Calu3 (cell line): ENCODE measurements at places on chromosomes 6 and 20.

- DNase-seq: no peak
Measured at GRCh38 chr6:72783666-72784065, 161.8 kb downstream of the KCNQ5 start.

DNA sequence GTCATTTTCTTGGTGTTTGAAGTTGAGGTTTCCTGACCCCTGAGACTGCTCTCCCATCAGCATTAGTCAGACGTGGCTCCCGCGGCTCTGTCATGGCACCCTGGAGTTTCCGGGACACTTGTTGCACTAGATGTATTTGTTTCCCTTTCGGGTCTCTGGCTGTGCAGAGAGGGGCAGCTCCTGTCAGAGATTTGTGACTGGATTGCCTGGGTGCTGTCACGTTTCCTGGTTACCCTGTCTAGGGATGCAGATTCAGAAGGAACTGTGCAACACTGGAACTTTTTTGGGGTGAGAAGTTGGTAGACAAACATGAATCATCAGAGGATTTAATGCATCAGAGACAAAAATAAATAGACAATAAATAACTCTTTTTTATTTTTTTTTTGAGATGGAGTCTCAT is 431.8 kb upstream of the MAN1A1 start:
- no peak for DNase-seq

- DNase-seq: no peak
Measured at GRCh38 chr6:132052096-132052495, 100.9 kb upstream of the CCN2 start.

- DNase-seq: peak; percentile 78
Measured at GRCh38 chr6:30219244-30219643, 6.0 kb upstream of the TRIM26 start.

DNA sequence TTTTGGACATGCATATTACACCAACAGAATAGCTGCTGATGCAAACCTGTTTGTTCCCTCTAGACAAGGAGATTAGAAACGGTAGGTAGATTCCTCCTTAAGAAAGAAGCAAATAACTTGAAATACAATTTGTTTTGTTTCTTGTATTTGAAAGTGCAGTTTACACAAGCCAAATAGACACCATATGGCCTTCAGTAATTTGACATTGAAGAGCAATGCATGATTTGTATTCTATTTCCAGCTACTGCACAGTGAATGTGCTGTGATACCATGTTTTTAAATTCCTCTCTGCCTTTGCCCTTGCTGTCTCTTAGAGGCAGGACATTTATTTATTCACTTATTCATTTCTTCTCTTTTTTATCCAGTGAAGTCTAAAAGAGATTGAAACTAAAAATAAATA is 31.9 kb upstream of the ANKEF1 start:
- no peak for DNase-seq

DNA sequence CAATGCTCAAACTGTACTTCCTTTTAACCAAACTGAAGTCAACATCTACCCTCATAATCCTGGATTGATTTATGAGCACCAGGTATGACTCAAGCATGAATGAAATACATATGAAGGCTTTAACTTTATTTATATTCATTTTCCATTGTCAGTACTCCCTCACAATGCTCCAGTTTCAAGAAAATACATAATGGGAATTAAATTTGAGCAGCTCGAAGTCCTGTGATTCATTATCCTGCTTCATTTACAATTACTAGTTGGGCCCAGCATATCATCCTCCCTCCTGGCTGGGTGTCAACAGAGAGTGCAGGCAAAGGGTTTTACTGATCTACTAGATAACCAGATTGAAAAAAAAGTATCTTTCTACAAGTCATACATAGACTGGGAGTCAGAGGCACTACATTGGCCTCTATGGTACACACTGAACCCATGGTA is 10.1 kb downstream of the SAMHD1 start:
- no peak for DNase-seq

DNA sequence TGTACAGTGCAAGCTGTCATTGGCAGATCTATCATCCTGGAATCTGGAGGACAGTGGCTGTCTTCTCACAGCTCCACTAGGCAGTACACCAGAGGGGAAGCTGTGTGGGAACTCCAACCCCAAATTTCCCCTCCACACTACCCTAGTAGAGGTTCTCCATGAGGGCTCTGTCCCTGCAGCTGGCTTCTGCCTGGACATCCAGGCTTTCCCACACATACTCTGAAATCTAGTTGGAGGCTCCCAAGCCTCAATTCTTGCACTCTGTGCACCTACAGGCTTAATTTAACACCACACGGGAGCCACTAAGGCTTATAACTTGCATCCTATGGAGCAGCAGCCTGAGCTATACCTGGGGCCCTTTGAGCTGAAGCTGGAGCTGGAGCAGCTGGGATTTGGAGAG is 43.0 kb upstream of the TRIM39 start:
- no peak for DNase-seq

GRCh38 chr6:29917857-29918256 is 24.5 kb upstream of the HLA-A start:
- DNase-seq: no peak

DNA sequence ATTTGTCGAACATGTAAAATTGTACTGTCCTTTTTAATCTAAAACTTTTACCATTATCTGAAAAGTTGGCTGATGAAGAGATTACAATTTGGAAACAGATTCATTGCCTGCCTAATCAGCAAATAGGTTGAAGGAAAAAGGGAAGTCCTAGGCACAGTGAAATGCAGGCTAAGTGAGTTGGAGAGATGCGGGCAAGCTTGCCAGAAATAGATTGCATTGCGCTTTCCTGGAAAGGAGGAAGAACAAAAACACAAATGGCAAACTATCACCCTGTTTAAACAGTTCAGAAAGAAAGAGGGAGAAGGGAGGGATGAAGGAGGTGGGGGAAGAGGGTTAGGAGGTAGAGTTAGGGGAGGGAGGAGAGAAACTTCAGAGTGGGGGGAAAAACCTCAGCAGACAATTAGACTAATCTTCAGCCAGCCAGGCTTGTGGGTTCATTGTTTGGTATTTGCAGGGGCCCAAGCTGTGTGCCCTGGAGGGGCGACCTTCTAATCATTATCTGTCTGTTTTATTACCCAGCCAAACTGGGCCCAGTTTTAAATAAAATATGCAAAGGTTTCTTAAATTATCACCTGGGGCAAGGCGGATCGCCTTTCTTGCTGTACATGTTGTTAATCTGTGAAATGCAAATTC is 465.2 kb downstream of the TFAP2B start:
- no peak for DNase-seq

DNA sequence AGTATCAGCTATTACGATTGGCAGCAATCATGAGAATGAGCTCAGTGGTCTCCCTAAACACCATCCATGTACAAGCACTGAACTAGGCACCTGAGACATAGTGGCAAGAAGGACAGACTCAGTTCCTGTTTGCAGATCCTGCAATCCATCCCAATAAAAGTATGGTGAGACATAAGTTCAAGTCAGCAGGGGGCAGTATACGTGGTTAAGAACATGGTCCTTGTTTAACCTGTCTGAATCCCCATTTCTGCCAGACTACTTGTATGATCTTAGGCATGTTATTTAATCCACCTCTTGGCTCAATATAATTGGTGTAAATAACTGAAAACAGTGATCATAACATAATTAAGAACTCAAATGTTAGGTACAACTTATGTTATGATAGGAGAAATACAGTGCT is 33.2 kb upstream of the PNISR start:
- peak; percentile 23 for DNase-seq

- no peak for DNase-seq
Measured at GRCh38 chr6:14929291-14929690, 316.6 kb upstream of the JARID2 start.

DNA sequence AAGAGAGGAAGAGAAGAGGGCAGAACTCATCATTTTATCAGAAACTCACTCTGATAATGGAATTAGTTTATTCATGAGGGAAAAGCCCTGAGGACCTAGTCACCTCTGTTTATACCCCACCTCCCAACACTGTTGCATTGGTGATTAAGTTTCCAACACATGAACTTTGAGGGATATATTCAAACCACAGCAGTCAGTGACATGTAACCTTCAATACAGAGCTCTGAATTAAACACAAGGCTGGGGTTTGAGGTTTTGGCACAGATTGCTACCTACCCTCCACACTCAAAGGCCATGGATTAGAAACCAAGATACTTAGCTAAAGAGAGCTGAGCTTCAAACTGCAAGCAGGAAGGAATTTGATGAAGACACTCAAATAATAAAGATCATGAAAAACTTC is 48.5 kb upstream of the MOCS1 start:
- DNase-seq: no peak

DNA sequence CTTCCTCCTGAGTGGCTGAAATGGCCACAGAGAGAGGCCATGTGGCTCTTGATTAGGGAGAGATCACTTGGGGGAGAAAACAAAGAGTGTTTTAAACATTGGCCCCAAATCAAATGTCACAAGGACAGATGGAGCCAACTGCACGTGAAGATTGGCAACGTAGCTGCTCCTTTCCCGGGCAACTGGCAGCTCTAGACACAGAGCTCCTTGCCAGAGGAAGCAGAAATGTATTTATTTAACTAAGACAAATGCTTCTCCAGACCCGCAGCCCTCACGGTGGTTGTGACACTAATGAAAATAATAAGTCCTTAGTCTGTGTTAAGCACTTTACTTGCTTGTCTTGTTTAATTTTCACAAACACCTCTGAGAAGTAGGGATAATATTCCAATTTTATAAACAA is 49.6 kb upstream of the DSN1 start:
- no peak for DNase-seq
